ENCODE measurements at places on chromosomes 6 and 20.

DNA sequence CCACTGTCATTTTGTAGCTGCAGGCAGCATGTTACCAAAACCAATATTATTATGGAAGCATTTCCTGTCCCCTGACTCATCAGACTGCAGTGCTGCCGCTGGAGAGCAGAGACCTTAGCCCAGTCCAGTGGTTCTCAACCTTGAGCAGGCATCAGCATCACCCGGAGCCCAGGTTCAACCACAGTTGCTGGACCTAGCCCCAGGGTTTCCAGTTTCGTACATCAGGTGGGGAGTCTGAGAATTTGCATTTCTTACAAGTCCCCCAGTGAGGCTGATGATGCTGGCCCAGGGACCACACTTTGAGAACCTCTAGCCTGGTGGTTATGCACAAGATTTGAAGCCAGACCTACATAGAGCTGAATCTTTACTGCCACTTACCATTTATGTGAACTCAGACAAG, 47.3 kb downstream of the LY86 start:
- DNase-seq = no peak

DNA sequence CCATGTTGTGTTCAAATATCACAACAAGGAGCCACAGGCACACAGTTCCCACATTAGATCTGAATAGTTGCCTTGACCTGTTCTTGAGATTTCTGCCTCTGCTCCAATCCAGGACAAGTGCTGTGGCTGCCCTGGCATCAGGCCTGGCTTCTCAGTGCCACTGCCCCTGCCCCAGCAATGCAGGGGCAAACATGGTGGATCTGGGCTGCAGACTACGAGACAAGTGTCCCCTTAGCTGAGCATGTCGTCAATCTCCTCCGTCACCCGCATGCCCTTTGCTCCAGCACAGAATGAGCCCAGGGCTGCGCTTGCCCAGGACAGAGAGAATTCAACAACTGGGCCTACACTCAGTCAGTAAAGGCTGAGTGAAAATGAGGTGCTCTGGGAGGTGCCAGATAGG, 201.6 kb downstream of the SYNDIG1 start:
- no peak for DNase-seq

DNA sequence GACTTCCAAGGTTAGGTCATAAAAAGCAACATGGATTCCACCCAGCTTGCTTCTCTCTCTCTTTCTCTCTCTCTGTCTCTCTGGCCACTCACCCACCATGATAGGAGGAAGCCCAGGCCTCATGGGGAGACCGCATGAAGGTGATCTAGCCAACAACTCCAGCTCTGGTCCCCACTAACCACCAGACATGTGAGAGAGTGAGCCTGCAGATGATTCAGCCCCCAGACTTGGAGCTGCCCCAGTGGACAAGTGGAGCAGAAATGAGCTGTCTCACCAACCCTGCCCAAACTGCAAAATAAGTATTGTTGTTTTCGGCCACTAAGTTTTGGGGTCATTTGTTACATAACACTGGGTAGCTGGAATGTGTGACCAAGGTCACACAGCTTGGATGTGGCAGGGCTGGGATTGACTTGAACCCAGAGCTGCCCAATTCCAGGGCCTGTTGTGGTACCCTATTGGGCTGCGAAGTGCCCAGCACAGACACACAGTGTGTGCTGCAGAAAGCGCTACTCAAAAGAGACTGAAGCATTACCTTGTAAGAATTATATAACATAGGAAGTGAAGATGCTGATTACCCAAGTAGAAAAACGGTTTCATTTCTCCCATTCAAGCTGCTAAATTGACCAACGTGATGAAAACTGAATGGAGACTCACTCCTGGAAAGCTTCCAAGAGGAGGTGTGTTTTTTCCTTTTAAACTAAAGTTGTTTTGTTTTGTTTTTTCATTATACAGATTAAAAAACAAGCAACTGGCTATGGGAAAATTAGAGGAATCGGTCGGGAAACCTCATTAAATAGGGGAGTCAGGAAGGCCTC, 9.1 kb upstream of the TLDC2 start:
- no peak for DNase-seq

GRCh38 chr6:97198046-97198565, 84.9 kb downstream of the MMS22L start:
- no peak for DNase-seq

DNA sequence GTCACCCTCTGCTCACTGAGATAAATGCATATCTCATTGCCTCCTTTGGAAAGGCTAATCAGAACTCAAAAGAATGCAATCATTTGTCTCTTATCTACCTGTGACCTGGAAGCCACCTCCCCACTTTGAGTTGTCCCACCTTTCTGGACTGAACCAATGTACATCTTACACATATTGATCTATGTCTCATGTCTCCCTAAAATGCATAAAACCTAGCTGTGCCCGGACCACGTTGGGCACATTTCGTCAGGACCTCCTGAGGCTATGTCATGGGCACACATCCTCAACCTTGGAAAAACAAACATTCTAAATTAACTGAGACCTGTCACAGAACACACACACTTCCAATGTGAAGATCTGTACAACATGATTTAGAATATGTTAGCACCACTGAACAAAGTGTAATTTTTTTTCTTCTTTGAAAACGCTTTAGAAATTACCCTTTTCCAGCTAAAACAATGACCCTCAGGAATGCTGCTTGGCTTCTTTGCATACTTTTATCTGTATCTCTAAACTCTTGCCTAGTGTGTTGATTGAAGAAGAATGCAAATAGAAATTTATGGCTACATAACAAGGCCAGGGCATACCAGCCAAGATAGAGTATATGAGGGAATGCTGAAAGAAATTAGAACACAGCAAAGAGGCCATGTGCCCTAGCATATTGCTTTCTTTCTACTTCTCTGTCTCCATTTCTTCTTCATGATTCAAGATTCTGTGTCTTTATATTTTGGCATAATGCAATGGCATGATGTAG, 84.6 kb upstream of the DST start:
- no peak for DNase-seq

GRCh38 chr20:63125838-63126601, 89.9 kb downstream of the YTHDF1 start:
- DNase-seq = no peak

DNA sequence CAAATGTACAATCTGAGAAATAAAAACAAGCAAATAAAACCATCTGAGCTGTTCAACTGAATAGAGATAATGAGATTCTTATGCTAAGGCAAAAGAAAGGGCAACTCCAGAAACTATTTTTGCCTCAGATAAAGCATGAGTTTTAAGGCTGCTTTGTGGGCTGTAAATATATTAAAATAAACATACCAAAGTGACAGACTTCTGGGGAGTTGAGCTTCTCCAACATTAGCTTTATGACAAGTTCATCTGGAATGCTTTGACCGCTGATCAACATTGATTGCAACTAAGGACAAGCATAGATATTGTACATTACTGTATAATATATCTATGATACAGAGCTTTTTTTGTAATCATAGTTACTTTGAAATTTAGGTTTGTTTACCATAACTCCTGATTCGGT, 19.3 kb downstream of the AK9 start:
- no peak for DNase-seq

DNA sequence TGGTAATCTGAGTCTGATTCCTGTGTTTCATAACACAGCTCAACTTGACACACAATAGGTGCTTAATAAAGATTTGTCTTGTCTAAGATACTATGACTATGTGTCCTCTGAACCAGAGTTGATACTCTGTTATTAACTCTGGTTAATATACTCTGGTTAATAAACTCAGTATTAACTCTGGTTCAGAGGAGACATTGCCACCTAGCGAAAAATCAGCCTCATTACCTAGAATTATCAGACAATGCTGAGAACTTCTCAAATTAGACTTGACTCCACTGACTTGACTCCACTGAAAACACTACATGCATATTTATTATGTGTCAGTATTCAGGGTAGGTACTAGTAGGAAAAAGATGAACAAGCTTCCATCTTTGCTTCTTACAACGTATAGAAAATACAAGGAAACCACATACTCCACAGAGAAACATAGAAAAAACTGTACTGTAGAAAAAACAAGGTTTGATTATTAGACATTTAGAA, 73.9 kb downstream of the AHI1 start:
- DNase-seq = no peak
